ENCODE measurements at places on chromosomes 7 and 10.

- DNase-seq, result no peak
These were observed 10.7 kb downstream of the MTURN start for GRCh38 chr7:30145426-30145970.

GRCh38 chr7:2812114-2812487, 32.0 kb downstream of the GNA12 start:
- DNase-seq, result no peak

GRCh38 chr10:59181668-59182067, 5.2 kb downstream of the PHYHIPL start:
- DNase-seq, result peak; percentile 58

GRCh38 chr10:114655671-114656070, 2.4 kb downstream of the ABLIM1 start:
- DNase-seq, result no peak

DNA sequence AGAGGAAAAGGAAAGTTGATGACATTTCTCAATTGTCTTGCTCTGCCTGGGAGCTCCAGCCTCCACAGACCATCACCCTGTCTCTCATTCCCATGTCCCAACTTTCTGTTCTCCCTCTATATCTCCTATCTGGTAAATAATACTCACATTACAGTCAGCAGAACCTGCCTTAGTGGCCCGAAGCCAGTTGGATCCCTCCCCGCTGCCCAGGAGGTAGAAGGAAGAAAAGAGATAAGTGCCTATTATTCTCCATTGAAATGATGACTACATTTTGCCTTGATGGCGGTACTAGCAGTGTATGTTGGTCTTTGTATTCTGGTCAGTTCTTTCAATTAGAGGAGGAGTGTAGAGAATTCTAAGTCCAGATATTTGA, 91.9 kb downstream of the CSTF2T start:
- no peak for DNase-seq

DNA sequence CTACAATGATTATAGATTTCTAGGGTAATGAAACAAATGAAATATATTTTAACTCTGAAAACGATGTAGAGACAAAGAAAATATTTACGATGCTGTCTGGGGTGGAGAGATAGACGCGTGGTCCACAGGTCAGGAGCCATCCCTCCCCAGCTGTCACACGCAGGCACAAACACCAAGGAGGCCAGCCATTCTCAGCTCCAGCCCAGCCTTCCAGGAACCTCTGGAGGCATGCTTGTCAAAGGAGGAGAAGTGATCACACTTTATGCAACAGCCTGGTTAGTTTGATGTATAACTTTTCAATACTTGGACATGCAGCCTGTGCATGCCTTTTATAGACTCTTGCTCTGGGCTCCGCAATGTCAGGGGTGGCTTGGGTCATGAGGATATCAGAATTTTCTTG, 391.5 kb upstream of the MGMT start:
- DNase-seq, result no peak

DNA sequence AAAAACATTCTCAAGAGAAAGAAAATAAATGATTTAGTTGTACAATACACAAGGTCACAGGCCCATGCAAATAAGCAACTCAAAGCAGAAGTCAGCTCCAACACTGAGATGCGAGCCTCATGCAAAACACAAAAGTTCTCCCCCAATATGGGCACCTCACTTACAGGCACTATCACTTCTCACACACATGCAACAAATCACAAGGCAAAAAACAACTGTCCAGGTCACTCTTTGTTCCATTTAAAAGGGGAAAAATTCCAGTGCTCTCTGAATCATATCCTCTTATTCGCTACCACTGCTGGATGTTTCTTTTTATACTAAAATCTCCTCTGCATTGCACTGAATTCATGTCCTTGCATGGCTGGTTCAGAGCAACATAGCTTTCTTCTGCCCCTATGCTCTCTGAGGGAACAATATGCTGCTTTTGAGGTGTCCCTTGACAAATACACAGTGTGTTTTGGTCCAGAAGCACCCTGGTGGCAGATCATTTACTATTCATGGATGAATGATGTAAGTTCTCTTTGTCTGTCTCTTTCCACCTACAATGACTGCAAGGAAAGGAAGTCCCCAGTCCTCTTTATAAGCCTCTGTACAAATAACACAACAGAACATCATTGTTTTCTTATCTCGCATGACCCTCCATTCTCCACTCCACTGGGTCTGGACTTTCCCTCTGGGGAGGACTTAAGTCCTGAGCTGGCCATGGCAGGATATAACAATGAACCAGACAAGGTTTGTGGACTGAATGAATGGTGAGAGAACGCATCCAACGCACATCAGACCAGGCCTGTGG, 85.4 kb upstream of the GSDME start:
- DNase-seq, result no peak

GRCh38 chr10:29470843-29471543, 163.8 kb downstream of the SVIL start:
- peak; percentile 35 for DNase-seq

GRCh38 chr10:17427201-17427600, 27.2 kb downstream of the ST8SIA6 start:
- no peak for DNase-seq

Measured in A673 (cell line).